ENCODE measurements at places on chromosomes 5 and 9.

DNA sequence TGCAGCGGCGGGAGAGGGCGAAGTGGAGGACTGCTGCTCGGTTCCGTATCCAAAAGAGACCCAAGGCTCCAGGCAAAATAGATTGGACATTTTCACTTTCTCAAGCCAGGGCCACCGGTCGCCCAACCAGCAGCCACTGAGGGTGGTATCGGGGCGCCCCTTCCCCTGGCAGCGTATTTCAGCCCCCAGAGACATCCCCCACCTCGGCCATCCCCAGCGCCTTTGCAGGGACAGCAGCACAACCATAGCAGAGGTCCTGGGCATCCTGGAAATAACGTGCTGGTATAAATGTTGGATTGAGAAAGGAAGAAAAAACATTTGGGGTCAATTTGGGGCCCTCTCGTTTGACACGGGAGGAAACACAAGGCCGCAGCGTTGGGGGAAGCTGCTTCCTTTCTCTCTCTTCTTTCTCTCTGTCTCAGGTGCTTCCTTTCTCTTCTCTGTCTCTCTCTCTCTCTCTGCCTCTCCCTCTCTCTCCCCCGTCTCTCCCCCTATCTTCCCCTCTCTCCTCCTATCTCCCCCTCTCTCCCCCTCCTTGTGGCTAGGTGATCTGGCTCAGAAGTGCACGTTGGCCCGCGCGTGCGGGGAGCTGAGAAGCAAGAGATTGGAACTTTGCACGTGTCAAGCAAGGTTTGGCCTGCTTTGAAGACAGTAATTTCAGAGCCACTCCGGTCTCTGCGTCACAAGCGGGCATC is 624 bp upstream of the RETREG1 start:
- no peak for DNase-seq

DNA sequence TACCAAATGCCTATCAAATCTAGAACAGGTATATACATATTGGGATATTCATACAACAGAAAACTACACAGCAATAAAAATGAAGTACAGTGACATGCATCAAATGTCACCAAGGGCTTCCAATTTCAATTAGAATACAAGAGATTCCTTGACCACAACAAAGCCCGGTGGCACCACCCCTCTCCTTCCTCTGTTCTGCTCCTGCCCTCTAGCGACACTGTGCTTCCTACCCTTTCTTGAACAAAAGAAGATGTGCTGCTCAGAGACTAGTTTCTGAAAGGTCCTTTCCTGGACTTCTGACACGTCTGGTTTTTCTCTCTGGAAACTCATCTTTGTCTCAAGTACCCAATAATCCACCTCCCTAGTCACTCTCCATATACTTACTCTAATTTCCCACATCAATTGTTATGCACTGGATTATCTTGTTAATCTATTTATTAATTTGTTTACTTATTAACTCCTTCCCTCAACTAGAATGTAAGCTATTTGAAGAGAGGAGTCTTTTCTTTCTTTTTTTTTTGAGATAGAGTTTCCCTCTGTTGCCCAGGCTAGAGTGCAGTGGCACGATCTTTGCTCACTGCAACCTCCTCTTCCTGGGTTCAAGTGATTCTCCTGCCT is 70.4 kb upstream of the CTSV start:
- peak; percentile 41 for DNase-seq

DNA sequence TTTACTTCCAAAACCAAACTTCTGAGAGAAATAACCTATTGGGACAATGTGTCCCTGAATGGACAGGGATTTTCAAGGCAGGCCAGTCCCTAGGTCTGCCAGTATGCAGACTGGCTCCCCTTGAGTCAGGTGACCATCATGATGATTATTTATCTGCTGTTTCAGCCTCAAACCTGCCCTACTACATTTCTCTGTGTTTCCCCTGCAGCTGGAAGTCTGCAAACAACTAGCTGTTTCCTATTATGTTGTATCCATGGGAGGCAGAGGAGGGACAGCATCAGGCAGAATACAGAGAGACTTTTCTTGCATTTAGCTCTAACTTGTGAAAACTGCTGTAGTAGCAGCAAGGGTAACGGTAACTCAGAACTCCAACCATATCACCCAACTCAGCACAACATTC is 36.2 kb upstream of the IFNK start:
- peak; percentile 13 for DNase-seq

- no peak for DNase-seq
These were observed 85.2 kb downstream of the GRAMD2B start for GRCh38 chr5:126508251-126508961.

DNA sequence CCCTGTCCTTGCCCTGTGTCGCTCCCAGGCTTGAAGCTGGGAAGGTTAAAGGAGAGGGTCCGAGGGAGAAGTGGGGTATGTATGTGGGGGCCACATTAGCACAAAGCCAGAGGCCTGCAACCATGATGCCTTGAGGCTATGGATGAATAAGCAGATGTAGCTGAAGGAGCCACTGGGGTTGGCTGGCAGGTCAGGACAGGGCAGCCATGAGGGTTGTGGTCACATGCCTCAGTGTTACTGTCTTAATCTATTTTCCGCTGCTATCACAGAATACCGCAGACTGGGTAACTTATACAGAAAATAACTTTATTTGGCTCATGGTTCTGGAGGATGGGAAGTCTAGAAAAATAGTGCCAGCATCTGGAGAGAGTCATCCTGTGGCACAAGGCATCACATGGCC is 9.2 kb upstream of the GRHPR start:
- DNase-seq, result no peak

DNA sequence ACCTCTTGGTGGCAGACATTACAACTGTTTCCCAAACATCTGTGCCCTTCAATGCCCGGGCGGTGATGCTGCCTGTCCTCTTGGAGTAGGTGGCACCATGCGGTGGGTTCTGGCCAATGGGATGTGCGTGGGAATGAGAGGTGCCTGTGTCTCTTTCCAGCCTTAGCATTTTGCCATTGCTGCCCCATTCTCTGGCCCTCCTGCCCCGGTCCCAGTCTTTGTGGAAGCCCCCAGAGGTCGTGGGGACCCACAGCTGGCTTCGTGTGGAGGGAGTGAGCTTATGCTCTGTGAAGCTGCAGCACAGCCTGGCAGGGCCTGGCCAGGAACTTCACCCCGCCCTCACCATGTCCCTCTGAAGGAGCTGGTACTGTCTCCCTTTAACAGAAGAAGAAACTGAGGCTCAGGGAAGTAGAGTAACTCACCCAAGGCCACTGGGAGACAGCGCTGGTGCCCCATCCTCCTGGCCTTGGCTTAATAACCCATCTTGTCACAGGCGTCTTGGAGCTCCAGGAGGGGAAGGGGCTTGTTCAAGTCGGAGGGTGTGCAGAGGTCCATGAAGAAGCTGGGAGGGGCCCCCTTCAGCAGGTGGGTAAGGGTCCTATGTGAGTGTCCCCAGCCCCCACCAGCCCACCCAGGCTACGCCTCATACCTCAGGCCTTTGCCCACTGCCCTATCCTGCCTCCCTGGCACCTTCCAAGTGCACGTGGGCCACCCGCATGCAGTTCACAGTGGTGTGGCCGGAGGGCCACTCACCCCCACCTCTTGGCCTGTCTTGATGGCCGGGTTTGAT is 173.6 kb downstream of the GAPVD1 start:
- no peak for DNase-seq

GRCh38 chr9:89891221-89891590 is 286.4 kb downstream of the GADD45G start:
- DNase-seq, result no peak

GRCh38 chr5:74378464-74378863 is 262.1 kb downstream of the ENC1 start:
- no peak for DNase-seq

DNA sequence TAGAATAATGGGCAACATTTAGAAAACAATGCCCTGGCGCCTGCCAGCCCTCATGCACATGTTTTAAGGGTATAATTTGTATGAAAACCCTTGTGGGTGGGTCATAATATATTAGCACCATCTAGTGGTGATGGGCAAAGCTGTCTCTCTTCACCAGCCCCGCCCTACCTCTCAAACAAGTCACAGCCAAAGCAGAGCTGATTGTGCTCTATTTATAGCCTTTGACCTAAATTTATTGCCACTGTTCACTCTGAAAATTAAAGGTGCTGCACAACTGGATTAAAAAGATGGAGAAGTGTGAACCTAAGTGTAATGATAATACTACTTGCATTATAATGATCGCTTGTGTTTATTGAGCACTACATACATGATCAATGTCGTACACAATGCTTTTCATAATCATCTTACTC is 131.9 kb upstream of the ANKH start:
- no peak for DNase-seq

DNA sequence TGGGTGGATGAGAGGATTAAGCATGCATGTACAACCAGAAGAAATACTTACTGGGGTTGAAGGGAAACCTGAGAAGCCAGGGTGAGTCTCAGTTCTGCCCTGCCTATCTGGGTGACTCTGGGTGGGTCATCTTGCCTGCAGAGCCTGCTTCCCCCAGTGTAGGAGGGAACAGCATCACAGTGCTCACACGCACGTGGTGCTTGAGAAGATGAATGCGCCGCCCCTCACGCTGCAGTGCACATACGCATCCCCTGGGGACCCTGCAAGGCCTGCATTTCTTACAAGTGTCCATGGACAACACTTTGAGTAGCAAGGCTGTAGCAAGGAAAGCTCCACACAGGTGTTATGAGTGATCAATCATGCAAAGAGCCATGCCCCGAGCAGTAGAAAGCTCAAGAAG is 18.7 kb upstream of the GABBR2 start:
- no peak for DNase-seq

- no peak for DNase-seq
These were observed 382.3 kb upstream of the SLC30A5 start for GRCh38 chr5:68711293-68712200.

- no peak for DNase-seq
These were observed 56.3 kb downstream of the TBCA start for GRCh38 chr5:77719666-77720363.

DNA sequence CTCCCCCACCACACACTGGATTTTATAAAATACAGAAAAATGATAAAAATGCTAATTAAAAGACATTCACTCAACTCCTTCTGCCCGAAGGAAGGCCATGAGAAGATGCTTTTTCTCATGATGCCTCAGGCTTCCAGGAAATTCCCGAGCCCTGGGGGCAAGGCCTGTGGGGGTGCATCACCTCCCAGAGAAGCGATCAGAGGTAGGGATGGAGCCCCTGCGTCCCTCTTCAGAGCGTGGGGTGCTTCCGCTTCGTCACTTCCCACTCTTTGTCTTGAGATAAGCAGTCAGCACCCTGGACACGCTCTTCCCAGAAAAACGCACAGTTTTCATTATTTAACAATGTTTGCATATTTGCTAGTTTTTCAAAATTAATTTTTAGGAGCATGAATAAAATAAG is 33.3 kb upstream of the SH3PXD2B start:
- no peak for DNase-seq

DNA sequence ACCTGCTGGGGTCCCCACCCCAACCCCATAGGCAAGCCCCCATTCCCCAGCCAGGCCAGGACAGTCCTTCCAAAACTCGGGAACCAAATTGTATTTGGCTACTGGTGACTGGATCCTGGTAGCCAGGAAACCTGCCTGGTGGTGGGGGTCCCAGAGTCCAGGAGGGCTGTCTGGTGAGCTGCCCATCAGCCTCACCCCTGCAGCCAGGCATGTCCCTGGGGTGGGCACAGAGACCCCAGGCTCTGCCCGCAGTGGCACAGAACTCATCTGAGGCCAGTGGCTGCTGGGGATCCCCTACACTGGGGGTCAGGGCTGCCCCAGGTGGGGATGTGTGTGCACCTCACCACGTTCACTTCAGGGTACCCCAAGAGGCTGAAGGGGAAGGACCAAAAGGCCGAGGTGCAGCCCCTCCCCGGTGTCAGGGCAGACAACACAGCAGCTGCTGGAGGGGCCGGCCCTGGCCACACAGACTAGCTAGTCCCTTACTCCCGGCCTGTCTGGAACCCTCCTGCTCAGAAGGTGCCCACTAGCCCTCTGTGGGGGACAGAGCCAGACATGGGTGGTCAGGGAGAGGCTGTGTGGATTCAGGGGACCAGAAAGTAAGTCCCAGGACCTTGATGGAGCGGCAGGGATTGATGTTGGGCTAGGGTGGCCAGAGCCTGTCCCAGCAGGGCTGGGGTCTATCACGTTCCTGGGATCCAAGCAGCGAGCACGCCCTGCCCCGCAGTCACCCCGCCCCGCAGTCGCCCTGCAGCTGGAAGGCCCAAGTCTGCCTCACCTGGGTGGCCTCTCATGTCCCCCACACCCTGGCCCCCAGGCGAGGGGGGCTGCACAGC is 91.5 kb downstream of the KCNT1 start:
- DNase-seq, result no peak

- DNase-seq, result no peak
These were observed 158.0 kb downstream of the BAAT start for GRCh38 chr9:101226803-101227202.

- DNase-seq, result no peak
These were observed 139.3 kb upstream of the IER5L start for GRCh38 chr9:129317179-129318011.

GRCh38 chr9:5593904-5594303 is 35.0 kb upstream of the RIC1 start:
- no peak for DNase-seq

GRCh38 chr9:126183266-126183665 is 143.4 kb upstream of the MVB12B start:
- DNase-seq, result no peak

- DNase-seq, result no peak
These were observed 16.2 kb upstream of the CPLX2 start for GRCh38 chr5:175855041-175855720.

DNA sequence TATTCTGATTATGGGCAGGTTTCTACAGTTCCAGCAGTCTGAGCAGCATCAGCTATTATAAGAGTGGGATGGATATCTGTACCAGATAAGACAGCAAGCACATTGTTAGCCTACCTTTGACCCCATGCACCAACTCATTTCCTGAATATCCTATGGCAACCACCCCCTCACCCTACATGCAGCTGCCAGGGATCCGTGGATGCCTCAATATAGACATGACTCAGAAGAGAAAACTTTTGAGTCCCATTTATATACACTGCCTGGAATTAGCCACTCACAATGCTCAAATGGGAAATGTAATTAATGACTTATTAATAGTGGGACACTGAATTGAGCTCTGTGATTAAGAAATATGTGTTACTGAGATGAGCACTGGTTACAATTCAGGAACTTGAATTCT is 124.4 kb downstream of the SSBP2 start:
- no peak for DNase-seq

- no peak for DNase-seq
These were observed 276.9 kb downstream of the SEMA5A start for GRCh38 chr5:9269014-9269413.

DNA sequence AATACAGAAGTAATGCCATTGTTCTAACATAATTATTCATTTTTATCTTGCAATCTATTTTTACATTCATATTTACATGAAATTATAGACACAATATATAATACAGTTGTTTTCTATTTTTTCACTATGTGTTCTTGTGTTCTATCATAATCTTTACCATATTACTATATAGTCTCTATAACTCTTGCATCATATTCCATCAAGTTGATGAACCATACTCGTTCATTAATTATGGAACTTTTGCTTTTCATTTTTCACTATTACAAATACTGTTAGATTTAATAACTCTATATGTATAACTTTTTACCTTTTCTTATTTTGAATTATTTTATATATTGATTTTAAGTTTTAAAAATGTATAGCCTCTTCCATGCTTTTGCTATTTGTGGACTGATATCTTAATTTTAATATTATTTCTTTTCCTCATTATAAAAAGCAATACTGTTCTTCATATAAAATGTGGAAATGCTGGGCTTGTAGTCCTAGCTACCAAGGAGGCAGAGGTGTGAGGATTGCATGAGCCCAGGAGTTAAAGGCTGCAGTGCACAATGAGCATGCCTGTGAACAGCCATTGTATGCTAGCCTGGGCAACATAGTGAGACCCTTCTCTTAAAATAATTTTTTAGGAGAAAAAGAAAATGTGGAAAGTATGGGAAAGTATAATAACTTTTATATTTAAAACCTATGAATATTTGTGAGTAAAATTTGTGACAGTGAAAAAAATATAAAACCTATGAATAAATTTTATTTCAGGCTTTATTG is 65.5 kb downstream of the ANKHD1 start:
- DNase-seq, result no peak

Measured in iPS DF 6.9 (cell line).